ENCODE measurements at places on chromosomes 2 and 18. TPM values are rescaled to one million over a fixed set of nuclear protein-coding genes. Genes with fewer than 3 reads are reported as not detected.

DNA sequence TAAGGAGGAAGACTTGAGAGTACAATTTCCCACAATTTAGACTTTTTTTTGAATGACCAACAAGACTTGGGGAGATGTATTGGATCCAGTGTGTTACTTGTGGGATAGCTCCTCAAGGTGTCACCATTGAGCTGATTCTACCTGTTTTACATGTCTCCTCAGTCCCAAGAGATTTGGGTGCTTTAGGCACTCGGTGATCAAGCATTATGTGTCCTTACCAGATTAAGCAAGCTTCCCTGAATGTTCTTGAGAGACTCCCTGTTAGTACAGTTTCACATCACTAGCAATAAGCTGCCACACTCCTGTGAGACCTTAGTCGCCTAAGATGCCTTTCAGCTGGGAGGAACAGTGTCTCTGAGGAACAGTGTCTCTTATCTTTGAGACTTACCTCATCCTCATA is 384.3 kb upstream of the SYT4 start:
- H3K4me3 ChIP-seq: no peak overlapping the region
- no peaks in the 10 kb centered on the region for H3K4me1 ChIP-seq
- DNase-seq: peak; percentile 63

GRCh38 chr2:158273791-158274190 is 172.1 kb downstream of the UPP2 start:
- no peaks in the 10 kb centered on the region for H3K4me1 ChIP-seq
- H3K36me3 ChIP-seq: no peaks in the 10 kb centered on the region
- no peak for DNase-seq
- H3K4me3 ChIP-seq: no peak overlapping the region
- H3K27me3 ChIP-seq: no peaks in the 10 kb centered on the region

The MMADHC gene
- total RNA-seq: 51.9 TPM

The FAM237A gene
- not detected for total RNA-seq

- H3K36me3 ChIP-seq: no peaks in the 10 kb centered on the region
- no peaks in the 10 kb centered on the region for H3K27me3 ChIP-seq
- no peak overlapping the region for H3K27ac ChIP-seq
- no peak overlapping the region for H3K4me3 ChIP-seq
Measured at GRCh38 chr2:11762799-11763461, 16.5 kb downstream of the LPIN1 start.

All from Karpas-422 (cell line).